Activated CD4-positive, CD25-positive, alpha-beta regulatory T cell treated with anti-CD3 and anti-CD28 coated beads, Interleukin-2, amount 50 U/mL, for 72 hours (primary cell): ENCODE measurements at places on chromosomes 5 and 9.
A peak's percentile ranks its signal among the peaks of the same experiment; 100 is the strongest.

DNA sequence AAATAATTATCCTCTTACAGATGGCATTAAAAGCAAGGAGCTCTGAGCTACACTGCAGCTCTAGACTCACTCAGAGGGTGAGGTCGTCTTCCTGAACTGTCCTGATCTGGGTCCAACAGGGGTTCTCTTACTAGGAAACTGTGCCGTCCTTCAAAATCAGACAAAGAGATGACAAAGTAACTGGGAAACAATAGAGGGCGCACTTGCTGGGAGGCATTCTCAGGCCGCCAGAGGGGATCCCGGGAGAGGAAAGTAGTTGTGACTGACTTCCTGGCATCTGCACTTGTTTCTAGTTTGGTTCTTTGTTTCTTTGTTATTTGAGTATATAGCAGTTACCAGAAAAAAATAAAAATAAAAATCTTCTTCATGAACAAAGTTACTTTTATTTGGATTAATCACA lies 142.9 kb upstream of the MSX2 start:
- no peak for DNase-seq

DNA sequence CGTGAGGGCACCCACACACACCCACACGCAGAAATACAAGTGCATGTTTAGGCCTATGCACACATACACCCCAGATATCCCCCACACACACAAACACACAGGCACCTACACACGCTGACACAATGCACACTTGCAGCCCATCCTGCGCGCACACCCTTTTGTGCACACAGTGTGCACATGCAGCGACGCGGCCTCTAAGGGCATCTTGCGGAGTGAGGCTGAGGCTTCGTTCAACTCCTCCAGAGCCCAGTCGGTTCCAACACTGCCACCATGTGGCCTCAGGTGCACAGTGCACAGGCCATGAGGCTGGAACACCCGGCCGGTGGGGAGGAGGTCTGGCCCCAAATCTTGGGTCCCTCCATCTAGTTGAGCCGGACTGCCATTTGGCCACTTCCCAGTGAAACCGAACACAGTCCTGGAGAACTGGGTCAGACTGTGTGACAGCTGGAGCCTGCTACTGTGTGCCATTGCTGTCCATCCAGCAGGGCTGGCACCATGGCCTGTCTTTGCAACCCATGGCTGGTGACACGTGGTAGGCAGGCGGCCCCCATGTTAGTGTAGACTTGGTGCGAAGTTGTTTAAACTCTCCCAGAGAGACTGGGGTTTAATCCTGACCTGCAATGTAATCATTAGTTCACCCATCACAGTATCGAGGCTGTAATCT lies 97.7 kb upstream of the MVB12B start:
- peak; percentile 69 for DNase-seq

- DNase-seq = no peak
Observed at GRCh38 chr9:92715488-92716231, 45.7 kb upstream of the IPPK start.

DNA sequence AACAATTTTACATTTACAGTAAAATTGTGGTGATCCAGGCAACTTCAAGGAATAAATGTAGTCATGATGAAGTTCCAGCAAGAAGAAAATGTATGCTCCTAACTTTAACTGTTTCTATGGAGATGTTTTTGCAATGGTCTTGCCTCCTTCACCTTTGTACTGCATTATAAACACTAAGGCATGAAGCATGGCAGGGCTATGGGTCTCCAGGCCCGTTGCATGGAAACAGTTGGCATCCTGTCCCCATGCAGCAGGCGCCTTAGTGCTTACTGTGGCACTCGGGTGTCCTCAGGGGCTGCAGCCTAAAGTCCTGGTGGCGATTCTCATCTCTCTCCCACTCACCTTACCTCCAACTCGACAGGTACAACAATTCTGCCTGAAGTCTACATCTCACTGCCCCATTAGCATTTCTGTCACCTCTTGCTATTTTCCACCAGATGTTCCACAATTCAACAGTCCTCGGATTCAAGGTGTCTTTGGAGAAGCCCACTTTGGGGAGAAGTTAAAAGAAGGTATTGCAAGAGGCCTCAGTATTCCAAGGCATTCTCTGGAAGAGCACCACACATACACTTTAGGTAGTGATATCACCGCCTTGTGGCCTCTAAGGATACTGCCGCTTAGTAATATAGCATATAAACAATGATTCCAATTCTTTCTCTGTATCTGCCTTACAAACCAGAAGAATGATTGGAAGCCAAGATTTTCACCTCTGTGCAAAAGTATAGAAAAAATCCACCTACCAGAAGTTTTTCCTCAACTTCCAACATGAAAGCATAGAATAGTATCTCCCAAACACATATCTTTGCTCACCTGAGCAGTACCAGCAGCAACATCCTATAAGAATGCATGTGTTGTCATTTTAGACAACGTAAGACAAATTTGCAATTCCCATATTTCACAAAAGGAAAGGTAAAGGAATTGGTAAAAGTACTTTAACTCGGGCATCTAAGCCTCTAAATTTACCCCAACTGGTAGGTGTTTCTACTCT lies 5.1 kb downstream of the LIFR start:
- DNase-seq = no peak

- peak; percentile 30 for DNase-seq
Observed at GRCh38 chr5:127228540-127229184, 61.9 kb upstream of the MEGF10 start.

GRCh38 chr5:59430066-59430685 lies 463.4 kb downstream of the PDE4D start:
- no peak for DNase-seq

- no peak for DNase-seq
Observed at GRCh38 chr9:135880438-135880837, 26.9 kb downstream of the CAMSAP1 start.

DNA sequence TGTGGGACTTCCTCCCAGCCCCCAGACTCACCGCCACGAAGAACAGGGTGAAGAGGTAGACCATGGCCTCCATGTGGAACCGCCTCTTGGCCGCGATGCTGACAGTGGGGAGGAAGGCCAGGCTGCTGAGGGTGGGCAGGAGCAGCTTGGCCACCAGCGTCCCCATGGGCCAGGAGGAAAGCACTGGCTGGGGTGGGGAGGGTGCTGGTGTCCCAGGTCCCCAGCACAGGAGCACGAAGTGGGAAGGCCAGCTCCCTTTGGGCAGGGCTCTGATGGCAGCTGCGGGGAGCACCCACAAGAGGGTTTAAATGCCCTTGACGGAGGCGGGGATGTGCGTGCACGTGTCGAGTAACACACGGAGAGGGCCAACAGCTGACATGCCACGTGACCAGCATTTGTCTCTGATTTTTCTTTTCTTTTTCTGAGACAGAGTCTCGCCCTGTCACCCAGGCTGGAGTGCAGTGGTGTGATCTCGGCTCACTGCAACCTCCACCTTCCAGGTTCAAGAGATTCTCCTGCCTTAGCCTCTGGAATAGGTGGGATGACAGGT lies at the start of gene MYMK:
TSS of gene MYMK (minus strand) at position 281 of the 550 bp plus-strand sequence. CDS start at position 166, 115 bp downstream.
- DNase-seq = no peak

- no peak for DNase-seq
Observed at GRCh38 chr9:94783102-94783682, 56.7 kb downstream of the AOPEP start.

DNA sequence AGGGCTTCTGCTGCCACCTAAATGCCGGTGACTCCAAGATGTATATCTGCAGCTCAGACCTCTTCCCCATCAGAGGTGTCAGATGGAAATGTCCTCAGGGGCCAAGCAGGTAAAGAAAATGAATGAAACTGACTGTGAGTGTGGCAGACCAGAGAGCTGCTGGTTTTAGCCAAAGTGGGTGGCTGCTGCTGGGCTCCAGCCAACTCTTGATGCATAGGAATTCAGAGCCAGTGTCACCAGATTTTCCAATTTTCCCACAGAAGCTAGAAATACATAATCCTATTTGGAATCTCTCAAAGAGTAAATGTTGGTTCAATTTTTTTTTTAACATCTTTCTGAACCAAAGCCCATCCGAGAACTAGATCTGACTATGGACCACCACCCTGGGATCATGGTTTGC lies 161.2 kb upstream of the SPRY4 start:
- no peak for DNase-seq

DNA sequence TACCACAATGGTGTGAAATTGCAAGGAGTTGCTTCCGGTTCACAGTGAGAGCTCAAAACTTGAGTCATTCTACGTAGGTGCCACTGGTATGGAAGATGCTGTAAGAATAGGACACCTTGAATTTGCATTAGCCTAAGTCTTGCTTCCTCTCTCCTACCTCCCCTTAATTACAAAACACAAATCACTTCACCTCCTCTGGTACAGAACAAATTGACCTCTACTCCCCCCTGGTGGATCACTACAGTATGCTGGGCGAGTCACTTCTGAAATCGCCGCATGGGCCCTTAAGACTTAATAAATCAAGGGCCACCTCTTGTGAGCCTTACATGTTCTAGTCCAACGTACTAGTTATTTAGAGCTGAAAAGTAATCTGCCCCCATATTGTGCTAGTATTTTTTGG lies 145.3 kb upstream of the SMARCA2 start:
- DNase-seq = no peak

DNA sequence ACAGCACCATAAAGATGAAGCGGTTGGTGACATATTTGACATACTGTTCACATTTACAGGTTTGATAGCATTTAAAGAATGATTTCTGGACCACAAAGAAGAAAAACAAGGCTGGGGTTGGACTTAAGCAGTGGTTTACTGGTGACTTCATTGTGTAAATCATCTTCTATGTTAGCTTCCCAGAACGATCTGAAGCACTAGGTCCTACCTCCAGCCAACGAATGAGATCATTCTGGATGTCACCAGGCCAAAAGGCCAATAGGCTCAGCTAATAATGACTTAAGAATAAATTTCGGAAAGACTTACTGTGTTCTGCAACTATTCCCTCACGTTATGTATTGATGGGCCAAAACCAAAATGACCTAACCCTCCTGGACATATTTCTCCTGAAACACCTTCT lies 675.3 kb upstream of the CCNG1 start:
- no peak for DNase-seq

- DNase-seq = no peak
Observed at GRCh38 chr5:172768098-172768572, 2.9 kb downstream of the DUSP1 start.

- no peak for DNase-seq
Observed at GRCh38 chr5:127834094-127834531, 130.9 kb downstream of the CCDC192 start.

- no peak for DNase-seq
Observed at GRCh38 chr9:35909687-35910612, 660 bp downstream of the SPAAR start.

GRCh38 chr9:118189615-118190014 lies 485.4 kb downstream of the TLR4 start:
- no peak for DNase-seq

DNA sequence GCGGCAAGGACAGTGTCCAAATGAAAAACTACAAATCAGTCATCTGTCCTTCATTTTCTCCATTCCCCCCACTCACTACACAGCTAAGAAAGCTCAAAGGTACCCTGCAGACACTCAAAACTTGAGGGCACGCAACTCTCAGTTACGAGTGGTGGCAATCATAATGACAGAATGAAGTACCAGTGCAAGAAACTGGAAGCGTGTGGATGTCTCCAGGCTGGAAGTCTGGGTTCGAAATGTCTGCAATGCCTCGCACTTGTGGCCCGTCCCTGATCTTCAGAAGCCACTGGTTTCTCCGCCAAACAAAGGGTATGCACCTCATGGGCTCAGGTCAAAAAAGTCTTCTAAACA lies 597 bp upstream of the CENPH start:
- no peak for DNase-seq

DNA sequence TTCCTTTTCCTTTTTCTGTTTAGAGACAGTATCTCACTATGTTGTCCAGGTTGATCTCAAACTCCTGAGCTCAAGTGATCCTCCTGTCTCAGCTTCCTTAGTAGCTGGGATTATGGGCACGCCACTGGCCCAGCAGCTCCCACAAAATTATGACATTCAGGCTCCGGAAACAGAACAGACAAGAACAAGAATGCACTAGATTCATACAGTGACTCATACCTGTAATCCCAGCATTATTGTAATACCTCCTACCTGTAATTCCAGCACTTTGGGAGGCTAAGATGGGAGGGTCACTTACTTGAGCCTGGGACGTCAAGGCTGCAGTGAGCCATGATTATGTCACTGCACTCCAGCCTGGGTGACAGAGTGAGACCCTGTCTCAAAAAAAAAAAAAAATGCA lies 26.7 kb upstream of the B4GALT1 start:
- no peak for DNase-seq

GRCh38 chr5:171031977-171032376 lies 170.2 kb downstream of the RANBP17 start:
- DNase-seq = no peak

DNA sequence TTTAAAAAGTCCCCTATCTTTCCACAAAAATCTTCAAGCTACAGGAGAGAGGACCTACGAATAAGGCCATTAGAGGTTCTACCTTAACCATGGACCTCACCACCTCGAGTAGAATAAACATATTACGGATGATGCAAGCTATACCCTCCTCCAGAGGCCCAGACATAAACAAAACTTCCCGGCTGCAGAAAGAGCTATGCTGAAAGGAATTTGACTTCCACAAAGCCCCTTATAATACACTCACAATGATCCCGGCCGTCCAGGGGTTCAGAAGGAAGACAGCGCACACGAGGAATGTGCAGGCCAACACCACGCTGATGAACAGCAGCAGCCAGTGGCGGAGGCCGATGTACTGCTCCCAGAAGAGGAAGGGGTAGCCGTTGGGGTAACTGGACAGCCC lies 59.0 kb downstream of the PTCH1 start:
- DNase-seq = no peak

DNA sequence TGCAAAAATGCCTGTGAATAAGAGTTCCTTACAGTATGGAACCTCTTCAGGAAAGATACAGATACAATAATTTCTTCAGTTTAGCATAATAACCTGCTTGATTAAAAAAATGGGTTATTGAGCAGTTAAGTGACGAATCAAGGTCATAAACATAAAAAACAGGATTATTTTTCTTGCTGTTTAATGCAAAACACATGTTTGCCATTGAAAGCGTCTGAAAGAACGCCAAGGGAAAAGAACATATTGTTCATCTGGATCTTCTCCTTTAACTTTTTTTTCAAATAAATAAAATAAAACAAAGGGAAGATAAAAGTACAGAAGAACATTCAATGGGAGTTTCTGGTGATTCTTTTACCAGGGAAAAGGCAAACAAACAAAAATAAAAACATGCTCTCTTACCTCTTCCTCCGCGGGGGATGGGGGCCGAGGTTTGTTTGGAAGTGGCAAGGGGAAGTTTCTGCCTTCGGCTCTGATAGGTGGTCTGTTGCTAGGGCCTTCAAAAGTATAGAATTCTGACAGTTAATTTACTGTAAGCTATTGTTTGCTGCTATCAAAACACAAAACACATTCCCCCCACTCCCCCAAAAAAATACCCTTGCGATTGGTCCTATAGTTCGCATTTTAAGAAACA lies 20.1 kb downstream of the C5orf58 start:
- no peak for DNase-seq

DNA sequence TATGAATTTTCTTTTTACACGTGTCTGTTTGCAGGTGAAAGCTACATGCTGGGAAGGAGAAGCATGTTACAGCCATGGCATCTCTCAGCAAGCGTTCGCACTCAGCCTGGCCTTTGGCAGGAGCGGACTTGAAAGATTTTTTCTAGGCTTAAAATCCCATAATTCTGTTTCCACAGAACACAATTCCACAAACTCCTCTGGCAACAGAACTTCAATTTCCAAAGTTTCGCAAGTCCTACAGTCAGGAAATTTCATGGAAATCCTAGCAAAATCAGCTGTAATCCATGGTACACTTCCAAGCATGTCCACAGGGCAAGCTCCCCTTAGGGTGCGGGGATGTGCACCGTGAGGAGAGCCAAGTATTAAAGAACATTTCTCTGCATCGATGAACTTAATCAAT lies 35.9 kb downstream of the SUB1 start:
- no peak for DNase-seq
